ENCODE measurements at places on chromosomes 16 and 17.
A peak's percentile ranks its signal among the peaks of the same experiment; 100 is the strongest.

DNA sequence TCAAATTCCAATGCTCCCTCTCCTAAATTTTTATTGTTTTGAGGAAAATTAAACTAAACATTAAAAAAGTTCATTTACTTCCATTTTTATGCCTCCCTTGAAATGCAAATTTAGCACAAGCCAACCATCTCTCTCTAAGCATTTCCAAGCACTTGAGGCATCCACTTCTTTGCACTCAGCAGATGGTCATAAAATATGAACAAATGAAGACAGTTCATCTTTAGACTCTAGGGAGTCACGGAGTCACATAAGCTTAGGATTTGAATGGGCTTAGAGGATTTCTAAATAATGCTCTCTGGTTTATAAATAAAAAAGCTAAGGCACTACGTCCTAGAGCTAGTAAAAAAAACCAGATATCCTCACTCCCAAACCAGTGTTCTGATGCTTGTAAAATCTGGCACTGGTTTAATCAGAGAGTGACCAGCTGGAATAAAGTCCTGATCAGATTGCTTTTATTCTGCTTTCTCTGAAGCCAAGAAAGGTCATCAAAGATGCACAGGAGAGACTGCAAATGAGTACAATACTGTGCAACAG is 204.2 kb downstream of the CA10 start:
- DNase-seq, result no peak

GRCh38 chr16:67155295-67156142 is 4.2 kb downstream of the TRADD start:
- DNase-seq, result peak; percentile 82

- no peak for DNase-seq
Observed at GRCh38 chr17:79942011-79942405, 93.7 kb downstream of the TBC1D16 start.

DNA sequence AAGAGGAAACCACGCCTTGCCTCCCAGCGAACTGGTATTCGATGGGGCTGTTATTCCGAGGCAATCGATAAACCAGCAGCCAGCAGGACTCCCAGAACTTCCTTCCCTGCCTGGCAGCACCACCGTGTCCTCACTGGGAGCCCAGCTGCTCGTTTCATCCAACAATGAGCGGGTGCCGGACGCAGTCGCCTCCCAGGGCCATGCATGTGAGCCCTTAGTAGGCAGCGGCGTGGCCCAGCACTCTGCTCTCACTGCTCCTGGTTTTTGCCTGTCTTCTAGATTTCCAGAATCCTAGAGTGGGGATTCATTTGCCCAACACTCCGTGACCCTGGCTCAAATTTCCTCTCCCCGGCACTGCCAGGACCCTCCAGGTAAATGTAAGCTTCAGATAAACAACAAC is 29.1 kb upstream of the RASD1 start:
- no peak for DNase-seq

GRCh38 chr16:8958344-8959167 is 5.2 kb downstream of the USP7 start:
- no peak for DNase-seq

- DNase-seq, result no peak
Observed at GRCh38 chr17:14594690-14595089, 293.8 kb downstream of the HS3ST3B1 start.

DNA sequence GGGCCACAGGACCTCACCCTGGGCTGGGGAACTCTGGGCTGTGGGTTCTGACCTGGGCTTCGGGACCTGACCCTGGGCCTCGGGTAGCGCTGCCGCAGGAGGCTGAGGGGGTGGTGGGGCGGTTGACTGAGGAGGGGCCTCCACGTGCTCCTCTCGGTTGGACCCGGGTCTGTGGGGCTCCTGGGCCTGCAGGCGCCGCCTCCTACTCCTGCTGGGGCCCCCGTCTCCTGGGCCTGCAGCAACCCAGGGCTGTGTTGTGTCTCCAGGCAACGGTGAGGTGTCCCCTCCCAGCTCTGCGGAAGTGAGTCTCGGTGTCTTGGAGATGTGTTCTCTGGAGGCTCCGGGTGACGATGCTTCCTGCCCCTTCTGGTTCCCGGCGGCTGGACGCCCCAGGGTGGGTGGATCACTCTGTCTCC is 41.5 kb upstream of the GNG13 start:
- DNase-seq, result no peak

- no peak for DNase-seq
Observed at GRCh38 chr16:89458551-89458950, 31.8 kb downstream of the ANKRD11 start.

- DNase-seq, result no peak
Observed at GRCh38 chr16:3112881-3113574, 642 bp downstream of the ZNF205 start.

- no peak for DNase-seq
Observed at GRCh38 chr17:44636562-44636961, 19.7 kb upstream of the MEIOC start.

GRCh38 chr17:2837147-2837561 is 40.9 kb downstream of the RAP1GAP2 start:
- peak; percentile 61 for DNase-seq

- no peak for DNase-seq
Observed at GRCh38 chr16:57837305-57838125, 35.2 kb upstream of the KIFC3 start.

- no peak for DNase-seq
Observed at GRCh38 chr17:67183531-67183930, 61.5 kb downstream of the HELZ start.

Data from CD4-positive, alpha-beta T cell treated with Interleukin-2 at 100 ng/mL for 4 hours (primary cell).